ENCODE measurements at places on chromosomes 2 and 18. TPM values are rescaled to one million over a fixed set of nuclear protein-coding genes. Genes with fewer than 3 reads are reported as not detected.

DLGAP1 gene
- polyA plus RNA-seq = 4.8 TPM

CCBE1 gene
- 26.4 TPM for polyA plus RNA-seq

LCLAT1 gene
- 23.1 TPM for polyA plus RNA-seq

RAMP1 gene
- polyA plus RNA-seq = 9.3 TPM

MFSD2B gene
- 2.8 TPM for polyA plus RNA-seq

CYS1 gene
- polyA plus RNA-seq = 80.7 TPM

ABCG5 gene
- 0.70 TPM for polyA plus RNA-seq

CPO gene
- 1.3 TPM for polyA plus RNA-seq

IL36A gene
- polyA plus RNA-seq = not detected

MAP3K19 gene
- 0.63 TPM for polyA plus RNA-seq

PID1 gene
- polyA plus RNA-seq = 4.1 TPM

DNAJC5G gene
- 0.53 TPM for polyA plus RNA-seq

PROKR1 gene
- polyA plus RNA-seq = 0.15 TPM

SLC4A5 gene
- 2.2 TPM for polyA plus RNA-seq

STAT4 gene
- polyA plus RNA-seq = 9.8 TPM

AMER3 gene
- 0.05 TPM for polyA plus RNA-seq

HOXD8 gene
- polyA plus RNA-seq = 182 TPM

DLX2 gene
- not detected for polyA plus RNA-seq

TCF23 gene
- 0.78 TPM for polyA plus RNA-seq

MYCN gene
- polyA plus RNA-seq = 31.3 TPM

RBKS gene
- 8.6 TPM for polyA plus RNA-seq

CTAGE1 gene
- not detected for polyA plus RNA-seq

PLGLB2 gene
- 3.0 TPM for polyA plus RNA-seq

PKDCC gene
- 290 TPM for polyA plus RNA-seq

CSRNP3 gene
- 9.4 TPM for polyA plus RNA-seq

RPIA gene
- polyA plus RNA-seq = 36.2 TPM

TUBA3D gene
- polyA plus RNA-seq = 1.4 TPM

MARCO gene
- not detected for polyA plus RNA-seq

KATNAL2 gene
- 11.3 TPM for polyA plus RNA-seq

FLACC1 gene
- polyA plus RNA-seq = 1.8 TPM

IL36RN gene
- not detected for polyA plus RNA-seq

KLHL29 gene
- 11.1 TPM for polyA plus RNA-seq

MRPL33 gene
- polyA plus RNA-seq = 85.1 TPM

CPLX4 gene
- not detected for polyA plus RNA-seq

CGREF1 gene
- polyA plus RNA-seq = 5.1 TPM

PPP1R1C gene
- polyA plus RNA-seq = 2.9 TPM

AUP1 gene
- 125 TPM for polyA plus RNA-seq

UPP2 gene
- polyA plus RNA-seq = 10.0 TPM

ZBTB7C gene
- polyA plus RNA-seq = 17.0 TPM

CBLN2 gene
- 9.1 TPM for polyA plus RNA-seq

TNFRSF11A gene
- polyA plus RNA-seq = 2.7 TPM

POMC gene
- polyA plus RNA-seq = 2.7 TPM

Measured in left renal pelvis (tissue), 4 donors.